ENCODE measurements at places on chromosomes 1 and 21.
A peak's percentile ranks its signal among the peaks of the same experiment; 100 is the strongest.

DNA sequence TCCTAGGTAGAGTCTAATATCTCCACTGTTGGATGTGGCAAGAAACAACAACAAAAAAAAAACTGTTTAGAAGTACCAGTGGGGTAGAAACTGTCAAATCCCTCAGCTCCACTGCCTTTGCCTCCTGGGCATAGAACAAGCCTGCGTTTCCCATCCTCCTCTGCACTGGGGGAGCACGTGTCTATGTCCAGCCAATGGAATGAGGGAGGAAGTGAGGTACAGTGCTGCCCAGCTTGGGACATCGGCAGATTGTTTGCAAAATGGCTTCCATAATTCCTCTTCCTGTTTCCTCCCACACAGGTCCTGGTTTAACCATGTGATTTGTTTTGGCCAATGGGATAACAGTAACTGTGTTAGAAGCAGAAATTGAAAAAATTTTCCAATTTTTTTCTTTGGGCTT lies 39.1 kb downstream of the PSMG1 start:
- no peak for DNase-seq

DNA sequence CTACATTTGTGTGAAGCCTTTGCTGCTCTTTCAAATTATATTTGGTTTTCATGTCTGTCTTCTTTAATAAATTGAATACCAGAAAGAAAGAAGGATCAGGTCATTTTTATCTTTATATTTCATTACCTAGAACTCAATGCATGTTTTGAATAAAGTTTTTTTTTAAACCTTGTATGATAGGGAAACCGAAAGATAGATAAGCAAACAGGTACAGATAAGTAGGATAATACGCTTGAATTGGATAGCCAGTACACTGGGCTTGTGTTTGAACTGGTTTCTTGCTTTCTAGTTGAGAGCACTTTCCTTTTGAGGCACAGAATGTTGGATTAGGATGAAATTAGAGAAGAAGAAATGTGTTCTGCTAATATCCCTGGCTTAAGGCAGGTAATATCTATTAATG lies 46.9 kb downstream of the PKN2 start:
- DNase-seq, result no peak

DNA sequence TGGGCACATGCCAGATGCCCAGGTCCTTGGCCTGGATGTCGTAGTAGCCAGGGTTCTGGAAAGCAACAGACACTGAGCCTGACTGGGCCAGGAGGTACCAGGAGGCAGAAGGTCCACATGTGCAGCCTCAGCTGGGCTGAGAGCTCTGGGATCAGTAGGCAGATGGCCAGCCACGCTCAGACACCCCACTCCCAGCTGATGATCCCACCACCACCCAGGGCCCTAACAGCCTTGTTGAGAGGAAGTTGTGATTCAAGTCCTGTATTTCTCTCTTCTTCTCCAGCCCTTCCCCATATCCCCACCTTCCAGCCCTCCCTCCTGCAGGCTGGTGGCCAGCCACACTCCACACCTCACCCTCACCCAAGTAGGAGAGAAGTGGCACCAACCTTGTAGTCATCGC lies 4.0 kb downstream of the ITLN2 start:
- no peak for DNase-seq

DNA sequence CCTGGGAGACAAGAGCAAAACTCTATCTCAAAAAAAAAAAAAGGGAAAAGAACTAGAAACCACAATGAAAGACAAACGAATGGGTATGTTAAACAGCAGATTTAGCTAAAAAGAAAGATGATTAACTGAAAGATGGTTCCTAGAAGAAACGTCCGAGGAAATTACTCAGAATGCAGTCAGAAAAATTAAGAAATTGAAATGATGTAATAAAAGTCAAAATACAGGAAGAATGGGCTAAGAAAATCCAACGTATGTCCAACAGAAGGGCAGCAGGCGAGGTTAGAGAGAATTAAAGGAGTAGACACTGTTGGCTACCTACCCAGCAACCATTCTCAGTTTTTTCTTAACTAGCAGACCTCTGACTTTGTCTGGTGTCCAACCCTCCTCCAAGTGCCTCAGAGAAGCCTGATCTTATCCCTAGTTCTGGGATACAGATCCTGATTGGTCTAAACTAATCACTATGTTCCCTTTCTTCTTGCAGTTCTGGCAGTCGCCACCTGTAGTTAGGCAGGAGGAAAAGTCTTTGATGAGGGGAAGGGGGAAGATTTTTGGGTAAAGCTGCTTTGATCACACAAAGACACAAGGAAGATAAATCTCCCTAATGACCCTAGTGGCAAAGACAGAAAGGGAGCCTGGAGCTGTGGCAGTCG lies 25.7 kb downstream of the GPR161 start:
- no peak for DNase-seq

DNA sequence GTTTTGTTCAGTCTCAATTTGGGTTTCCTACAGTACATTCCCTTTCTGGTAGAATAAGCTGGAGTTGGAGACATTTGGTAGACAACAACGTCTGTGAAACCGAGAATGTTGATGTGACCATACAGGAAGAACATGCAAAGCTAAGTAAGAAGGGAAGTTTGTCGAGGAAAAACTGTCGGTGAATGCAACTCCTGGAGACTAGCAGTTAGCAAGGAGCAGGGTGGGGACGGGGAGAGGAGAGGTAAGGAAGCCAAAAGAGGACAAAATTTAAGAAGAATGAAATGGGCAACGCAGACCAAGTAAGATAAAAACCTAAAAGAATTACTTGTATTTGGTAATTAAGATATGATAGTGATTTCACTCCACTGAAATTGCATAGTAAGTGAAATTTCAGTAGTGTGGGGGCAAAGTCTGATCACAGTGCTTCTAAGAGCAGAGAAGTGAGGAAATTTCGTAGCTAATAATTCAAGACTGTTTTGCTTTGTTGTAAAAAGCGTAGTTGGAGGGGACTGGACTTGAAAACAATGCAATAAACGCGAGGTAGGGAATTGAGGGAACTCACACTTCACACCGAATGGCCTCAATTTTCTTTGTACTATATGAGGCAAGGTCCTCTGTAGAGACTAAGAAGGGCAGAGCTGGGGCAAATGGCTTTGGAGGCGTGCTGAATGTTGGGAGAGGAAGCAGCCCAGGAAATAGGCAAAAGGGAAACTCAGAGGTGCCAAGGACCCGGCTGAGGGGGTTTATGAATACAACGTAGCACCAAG lies 787 bp upstream of the GIPC2 start:
- no peak for DNase-seq

- peak; percentile 48 for DNase-seq
Observed at GRCh38 chr1:165854101-165854845, 26.9 kb downstream of the UCK2 start.

- peak; percentile 66 for DNase-seq
Observed at GRCh38 chr1:72623299-72623708, 341.0 kb upstream of the NEGR1 start.

DNA sequence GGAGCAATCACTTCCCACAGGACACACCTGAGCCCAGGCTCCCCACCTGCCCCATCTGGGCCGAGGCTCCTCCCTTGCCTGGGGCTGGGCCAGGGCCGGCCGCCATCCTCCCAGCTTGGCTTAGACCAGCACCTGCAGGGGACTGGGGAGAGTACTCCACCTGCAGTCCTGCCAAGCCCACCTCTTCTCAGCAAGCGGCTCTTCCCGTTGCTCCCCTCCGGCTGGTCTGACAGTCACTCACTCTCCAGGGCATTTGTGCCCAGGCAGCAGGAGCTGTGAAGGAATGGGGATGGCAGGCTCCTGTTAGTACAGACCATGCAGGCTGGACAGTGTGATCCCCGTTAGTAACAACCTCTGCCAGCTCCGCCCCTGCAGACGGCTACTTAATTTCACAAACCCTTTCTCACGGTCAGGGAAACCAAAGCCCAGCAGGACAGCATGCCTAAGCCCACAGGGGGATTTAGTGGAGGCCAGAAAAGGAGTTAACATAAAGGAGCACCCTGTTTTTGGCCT lies at the start of gene FYB2:
Gene FYB2, minus strand, starts transcription at position 18 of the 513 bp plus-strand sequence. CDS start 114 bp downstream, outside the sequence.
- DNase-seq, result no peak

DNA sequence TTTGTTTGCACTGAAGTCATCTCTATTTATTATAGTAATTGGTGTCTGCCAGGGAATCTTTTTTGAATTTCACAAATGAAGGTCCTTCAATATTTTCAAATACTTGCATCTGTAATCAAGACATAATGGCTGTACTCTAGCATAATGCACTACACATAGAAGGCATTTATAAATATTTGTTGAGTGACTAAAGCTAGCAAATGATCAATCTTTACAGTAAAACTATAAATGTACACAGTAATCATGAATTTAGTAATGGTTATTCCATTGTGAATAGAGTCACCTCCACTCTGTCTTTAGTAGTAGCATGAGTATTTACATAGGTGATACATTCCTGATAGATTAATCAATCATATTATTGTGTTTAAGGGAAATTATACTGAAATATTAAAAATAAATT lies 119.6 kb downstream of the USH2A start:
- DNase-seq, result no peak

- DNase-seq, result peak; percentile 40
Observed at GRCh38 chr1:62508187-62508758, 71.4 kb downstream of the USP1 start.

DNA sequence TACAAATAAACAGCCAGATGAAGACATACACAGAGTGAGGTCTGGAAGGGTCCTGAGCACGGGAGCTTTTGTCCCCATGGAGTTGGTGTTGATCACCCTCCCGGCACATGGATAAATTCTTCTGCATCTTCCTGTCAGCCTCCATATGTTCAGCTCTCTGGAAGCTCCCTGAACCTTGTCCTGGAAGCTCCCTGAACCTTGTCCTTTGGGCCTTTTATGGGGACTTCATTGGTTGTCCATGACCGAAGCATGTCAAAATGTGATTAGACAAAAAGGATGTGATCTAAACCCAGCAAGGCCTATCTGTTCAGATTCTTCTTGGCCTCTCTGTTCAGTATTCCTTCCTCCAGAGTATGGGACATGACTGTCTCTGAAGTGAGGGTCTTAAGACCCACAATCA lies 25.4 kb upstream of the RNF11 start:
- DNase-seq, result no peak

- DNase-seq, result peak; percentile 11
Observed at GRCh38 chr1:53306168-53306567, 21.7 kb downstream of the LRP8 start.

DNA sequence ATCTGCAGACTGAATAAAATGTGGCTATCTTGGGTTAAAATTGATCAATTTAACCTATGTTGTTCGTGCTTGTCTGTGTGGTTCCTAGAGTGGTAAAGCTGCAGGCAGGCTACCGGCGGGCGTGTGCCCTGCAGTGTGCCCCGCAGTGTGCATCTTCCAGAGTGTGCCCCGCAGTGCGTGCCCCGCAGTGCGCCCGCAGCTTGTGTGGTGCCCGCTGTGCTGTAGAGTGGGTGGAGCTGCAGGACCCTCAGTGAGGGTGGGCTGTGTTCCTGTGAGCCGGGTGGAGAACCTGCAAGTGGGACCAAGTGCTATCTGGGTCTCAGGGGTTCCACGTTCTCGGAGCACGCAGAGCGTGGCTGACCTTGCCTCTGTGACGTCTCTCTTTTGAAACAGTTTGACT lies 10.7 kb downstream of the RRP1 start:
- DNase-seq, result no peak

GRCh38 chr1:72178266-72178665 lies 104.1 kb downstream of the NEGR1 start:
- DNase-seq, result peak; percentile 43

GRCh38 chr21:25334046-25334730 lies 273.1 kb downstream of the MRPL39 start:
- no peak for DNase-seq

GRCh38 chr21:44846485-44847260 lies 26.8 kb downstream of the PTTG1IP start:
- no peak for DNase-seq

GRCh38 chr1:228488125-228488817 lies 1.1 kb downstream of the RNF187 start:
- no peak for DNase-seq

DNA sequence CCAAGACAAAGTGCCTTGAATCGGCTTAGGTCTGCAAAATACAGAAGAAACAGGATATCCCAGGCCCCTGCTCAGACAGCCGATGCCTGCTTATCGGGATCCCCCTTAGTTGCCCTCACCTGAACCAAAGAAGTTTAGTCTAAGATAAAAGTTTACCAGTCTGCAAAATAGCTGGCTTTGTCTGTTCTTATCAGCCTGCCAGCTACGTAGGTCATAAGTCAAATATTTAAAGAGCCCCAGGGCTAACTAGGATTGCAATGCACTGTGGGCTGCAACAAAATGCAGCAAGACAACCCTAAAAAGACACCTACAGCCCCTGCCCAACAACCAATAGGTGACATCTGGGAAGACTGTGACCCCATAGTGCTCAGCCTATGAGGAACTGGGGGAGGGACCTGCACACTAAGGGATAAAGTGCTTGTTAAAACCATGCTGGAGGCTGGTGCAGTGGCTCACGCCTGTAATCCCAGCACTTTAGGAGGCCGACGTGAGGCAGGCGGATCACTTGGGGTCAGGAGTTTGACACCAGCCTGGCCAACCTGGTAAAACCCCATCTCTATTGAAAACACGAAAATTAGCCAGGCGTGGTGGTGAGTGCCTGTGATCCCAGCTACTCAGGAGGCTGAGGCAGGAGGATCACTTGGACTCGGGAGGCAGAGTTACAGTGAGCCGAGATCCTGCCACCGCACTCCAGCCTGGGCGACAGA lies 27.4 kb downstream of the LRRC3 start:
- no peak for DNase-seq

- DNase-seq, result peak; percentile 18
Observed at GRCh38 chr1:88979054-88979748, 13.2 kb downstream of the KYAT3 start.

- DNase-seq, result peak; percentile 62
Observed at GRCh38 chr1:8818325-8818775, 910 bp upstream of the RERE start.

DNA sequence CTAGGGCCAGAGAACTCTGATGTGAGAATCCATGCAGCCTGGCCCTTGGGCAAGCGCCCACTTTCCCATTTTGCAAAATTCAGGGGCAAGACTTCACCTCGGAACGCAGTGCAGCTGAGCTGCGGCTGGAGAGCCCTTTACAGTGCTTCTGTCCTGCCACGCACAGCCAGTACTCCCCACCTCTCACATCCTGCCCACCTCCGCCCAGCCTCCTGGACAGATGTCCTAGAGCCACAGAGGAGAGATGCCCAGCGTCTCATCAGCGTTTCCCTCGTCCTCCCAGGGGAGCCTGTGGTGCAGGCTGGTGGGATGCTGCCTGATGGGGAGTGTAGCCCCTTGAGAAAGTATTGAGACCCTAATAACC lies 29.6 kb downstream of the RUNX3 start:
- no peak for DNase-seq
